HCT116 (cell line): ENCODE measurements at places on chromosomes 5 and 9. TPM values are rescaled to one million over a fixed set of nuclear protein-coding genes. Genes with fewer than 3 reads are reported as not detected.
A peak's percentile ranks its signal among the peaks of the same experiment; 100 is the strongest.

DNA sequence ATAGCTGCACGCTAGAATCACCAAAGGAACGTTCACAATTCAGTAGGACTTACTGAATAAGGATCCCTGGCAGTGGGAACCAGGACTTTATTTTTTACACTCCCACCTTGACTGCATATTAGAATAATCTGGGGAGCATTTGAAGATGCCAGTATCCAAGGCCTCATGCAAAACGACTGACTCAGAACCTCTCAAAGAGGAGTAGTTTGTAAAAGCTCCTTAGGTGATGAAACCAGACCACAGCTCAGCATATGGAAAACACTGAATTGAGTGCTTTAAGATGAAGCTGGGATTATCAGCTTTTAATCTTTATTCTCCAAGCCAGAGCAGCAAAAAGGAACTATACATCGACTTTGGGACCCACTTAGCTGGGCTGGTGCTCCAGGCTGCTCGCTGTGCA lies 288.3 kb downstream of the MLLT3 start:
- DNase-seq: no peak

GRCh38 chr5:32852535-32852934 lies 141.4 kb downstream of the NPR3 start:
- DNase-seq: no peak

GRCh38 chr5:37189355-37189754 lies 59.8 kb downstream of the CPLANE1 start:
- no peak for DNase-seq

- peak; percentile 84 for DNase-seq
Observed at GRCh38 chr5:43389679-43390329, 22.4 kb downstream of the CCL28 start.

DNA sequence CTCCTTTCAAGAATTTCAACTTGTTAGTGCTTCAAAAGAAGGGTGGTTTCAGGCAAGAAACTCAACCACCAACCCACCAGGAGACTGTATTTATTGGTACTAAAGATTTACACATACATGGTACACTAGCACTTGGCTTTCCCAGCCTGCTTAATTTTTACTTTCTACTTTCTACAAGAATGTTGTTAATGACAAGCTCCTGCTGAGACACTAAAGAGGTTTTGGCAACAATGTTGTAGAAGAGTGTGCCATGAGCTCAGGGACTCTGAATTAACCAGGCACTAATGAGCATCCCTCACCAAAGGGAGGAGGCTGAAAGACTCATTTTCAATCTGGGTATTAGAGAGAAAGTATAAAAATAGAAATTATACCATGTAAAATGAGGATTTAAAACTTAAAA lies 195.0 kb downstream of the KIAA0825 start:
- no peak for DNase-seq

- DNase-seq: no peak
Observed at GRCh38 chr9:97362777-97363545, 48.9 kb upstream of the TDRD7 start.

DNA sequence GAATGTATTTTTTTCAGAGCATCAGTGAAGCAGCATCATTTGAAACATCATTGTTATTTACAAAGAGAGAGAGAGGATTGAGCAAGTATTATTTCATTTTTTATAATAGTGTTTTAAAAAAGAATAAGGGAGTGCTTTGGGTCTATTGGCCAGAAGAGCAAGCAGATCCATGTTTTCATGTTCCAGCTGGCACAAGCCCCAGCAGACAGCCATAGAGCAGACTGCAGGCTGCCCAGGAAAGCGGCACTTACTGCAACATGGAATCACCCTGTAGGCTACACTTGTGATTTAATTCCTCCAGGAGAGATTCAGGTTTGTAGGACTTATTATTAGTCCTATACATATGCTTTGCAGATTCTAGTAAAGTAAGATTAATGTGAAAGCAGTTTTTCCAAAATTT lies 407.0 kb upstream of the GRAMD2B start:
- no peak for DNase-seq

DNA sequence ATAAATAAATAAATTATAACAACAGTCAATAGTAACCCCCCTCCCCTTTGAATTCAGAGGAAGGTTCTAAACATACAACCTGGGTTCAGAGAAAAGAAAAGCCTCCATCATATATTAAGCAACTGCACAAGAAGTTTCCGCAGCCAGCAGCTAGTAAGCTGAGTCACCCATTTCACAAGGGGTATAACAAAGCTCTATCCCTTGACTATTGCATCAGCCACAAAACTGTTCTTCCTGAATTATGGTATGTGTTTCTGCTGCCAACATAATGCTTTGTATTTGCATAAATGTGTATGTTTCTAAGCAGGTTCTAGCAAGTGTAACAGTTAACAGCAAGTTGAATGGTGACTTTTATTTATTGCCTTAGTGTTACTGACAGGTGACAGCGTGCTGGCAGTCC lies 6.8 kb upstream of the CEP120 start:
- DNase-seq: peak; percentile 23

DNA sequence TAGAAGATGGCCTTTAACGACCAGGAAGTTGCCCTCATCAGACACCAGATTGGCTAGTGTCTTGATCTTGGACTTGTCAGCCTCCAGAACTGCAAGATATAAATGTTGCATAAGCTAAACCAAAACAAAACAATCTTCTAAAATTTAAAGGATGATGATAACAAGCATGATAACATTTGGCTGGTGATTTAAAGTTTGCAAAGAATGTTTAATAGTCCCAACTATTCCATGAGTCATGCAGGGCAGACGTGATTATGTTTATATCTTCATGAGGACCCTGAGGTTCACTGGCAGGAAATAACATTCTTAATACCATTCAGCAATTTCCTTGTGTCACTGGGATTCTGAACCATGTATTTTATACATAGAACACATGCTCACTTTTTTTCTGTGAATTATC lies 319.8 kb downstream of the HCN1 start:
- DNase-seq: no peak

- DNase-seq: no peak
Observed at GRCh38 chr9:16598316-16598715, 272.2 kb downstream of the BNC2 start.

GRCh38 chr5:134004626-134005416 lies at the start of gene VDAC1:
Gene VDAC1 (minus strand): TSS chr5:134004975. CDS start chr5:133993012, 11,963 bp downstream.
- peak; percentile 56 for DNase-seq

GRCh38 chr5:155068616-155069100 lies 55.1 kb downstream of the KIF4B start:
- DNase-seq: no peak

- DNase-seq: peak; percentile 51
Observed at GRCh38 chr9:69412741-69413150, 87.7 kb downstream of the ENTREP1 start.

DNA sequence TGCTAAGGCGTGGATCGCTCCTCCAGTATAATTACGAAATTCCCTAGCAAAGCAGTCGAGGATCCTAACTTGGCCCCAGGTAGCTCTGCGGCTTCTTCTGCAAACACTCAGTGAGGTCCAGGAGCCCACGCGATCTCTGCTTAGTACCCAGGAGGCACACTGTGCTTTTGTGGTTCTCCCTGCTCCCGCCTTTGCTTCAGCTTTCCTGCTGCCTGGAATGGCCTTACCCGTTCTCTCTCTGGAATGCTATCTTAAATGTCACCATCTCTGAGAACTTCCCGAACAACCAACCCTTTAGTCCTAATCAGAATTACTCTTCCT lies 639 bp downstream of the INVS start:
- DNase-seq: peak; percentile 12

DNA sequence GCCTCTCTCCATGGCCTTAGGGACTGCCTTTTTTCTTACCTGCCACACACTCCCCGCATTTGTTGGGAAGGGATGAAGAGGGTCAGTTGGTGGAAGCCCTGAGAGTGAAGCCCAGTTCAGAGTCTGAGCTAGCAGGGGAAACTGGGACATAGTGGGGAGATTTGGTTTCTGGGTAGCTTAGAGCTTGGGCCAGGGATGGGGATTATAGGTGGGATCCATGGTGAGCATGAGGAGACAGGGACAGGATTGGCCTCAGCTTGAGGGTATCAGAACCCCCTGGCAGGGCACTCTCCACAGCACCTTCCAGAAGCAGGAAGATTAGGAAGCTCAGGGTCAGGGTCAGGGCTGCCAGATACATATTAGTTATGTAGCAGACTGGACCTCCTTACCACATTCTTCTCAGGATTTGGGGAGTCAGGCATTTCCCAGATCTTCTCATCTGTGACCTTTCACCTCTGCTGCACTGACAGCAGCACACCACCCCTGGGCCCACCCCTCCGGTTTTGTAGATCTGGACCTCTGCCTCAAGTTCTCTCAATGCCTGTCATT lies 17.9 kb downstream of the OR13J1 start:
- no peak for DNase-seq

- DNase-seq: no peak
Observed at GRCh38 chr5:50744776-50745175, 78.3 kb downstream of the PARP8 start.

DNA sequence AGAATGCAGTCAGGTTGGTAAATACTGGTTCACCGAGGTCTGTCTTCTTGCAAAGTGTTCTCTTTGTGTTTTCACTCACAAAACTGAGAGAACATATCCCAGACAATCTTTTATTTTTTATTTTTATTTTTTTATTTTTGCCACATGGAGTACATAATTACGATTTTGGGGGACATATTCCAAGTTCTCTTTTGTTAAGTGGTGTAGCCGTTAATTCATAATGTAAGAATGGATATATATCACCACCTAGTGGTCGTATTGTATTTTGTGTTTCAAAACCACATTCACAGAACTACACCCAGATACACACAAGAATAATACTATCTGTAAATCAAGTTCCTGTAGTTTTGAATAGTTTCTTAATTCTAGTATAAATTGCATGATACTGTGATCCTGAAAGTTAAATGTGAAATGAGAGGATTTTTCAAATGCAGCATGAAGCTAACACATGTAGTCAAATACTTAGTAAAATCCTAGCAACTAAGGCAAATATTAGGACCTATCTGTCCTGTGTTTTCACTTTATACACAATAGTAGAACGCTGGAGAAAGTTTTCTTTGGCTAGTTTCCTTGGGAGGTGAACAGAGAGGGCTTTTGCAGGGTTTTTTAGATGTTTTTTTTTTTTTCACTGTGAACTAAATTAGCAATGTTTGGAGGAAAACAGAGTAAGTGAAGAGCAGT lies 92.7 kb downstream of the VCAN start:
- peak; percentile 35 for DNase-seq

DNA sequence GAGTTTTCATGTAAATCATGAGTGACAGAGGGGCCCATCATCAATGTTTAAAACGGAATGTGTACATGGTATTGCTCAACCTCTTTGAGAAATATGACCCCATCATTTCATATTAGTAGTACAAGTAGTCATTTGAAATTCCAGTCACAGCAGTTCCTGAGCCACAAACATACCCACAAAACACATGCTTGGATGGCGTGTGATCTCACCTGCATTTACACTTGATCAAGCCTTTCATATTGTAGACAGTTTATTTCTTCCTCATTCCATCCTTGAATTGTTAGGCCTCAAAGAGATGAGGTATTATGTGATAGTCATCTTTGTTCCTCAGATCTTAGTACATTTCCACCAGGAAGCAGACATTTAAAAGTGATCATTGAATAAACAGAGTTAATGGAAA lies 96.8 kb upstream of the TAS2R1 start:
- DNase-seq: no peak

DNA sequence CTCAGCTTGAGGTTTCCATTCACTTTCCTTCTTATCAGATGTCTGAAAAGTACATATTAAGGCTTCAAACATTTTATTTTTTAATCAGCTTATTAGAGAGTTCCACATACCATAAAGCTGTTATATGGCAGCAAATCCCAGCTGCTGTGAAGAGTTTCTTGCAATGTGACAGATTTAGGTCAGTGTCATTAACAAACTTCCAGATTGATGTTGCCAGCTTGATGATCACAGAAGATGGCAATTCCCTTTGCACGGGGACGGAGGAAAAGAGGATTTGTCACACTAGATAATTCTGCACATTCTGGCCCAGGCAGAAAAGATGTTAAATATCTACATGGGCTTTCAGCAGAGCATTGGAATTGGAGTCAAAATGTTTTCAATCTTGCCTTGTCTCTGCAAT lies 215.8 kb downstream of the BRINP1 start:
- DNase-seq: no peak

DNA sequence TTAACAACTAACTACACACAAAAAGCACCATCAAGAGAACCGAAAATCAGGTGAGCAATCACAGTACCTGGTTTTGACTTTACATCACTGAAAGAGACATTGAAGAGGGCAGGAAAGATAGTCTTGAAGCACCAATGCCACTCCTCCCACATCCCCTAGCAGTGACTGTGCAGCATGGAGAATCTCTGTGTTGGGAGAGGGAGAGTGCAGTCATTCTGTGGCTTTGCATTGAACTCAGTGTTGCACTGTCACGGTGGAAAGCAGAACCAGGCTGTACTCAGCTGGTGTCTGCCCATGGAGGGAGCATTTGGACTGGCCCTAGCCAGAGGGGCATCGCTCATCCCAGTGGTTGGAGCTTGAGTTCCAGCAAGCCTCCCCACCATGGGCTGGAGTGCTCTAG lies 40.4 kb downstream of the C5 start:
- no peak for DNase-seq

- no peak for DNase-seq
Observed at GRCh38 chr9:128020692-128021091, 39.9 kb upstream of the EEIG1 start.

DNA sequence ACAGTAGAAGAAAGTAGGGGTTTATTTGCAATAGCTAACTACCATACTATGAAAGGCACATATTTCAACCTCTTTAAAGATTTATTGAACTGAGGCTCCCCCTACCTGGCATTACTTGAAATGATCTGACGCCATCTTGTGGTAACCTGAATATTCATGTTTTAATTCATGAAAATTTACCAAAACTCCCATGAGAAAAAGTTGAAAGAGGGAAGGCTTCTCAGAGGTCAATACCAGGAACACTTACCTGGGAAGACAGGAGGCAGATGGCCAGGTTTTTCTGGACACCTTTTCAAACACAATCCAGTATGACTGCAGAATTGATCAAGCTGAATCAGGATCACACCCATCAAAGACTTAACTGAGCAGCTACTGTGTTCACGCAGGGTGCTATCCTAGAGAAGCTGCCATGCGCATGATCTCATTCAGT lies 9.4 kb downstream of the PRELID2 start:
- DNase-seq: peak; percentile 39

The IL3 gene
- not detected for total RNA-seq

The CKS2 gene
- total RNA-seq: 242 TPM

The CCDC180 gene
- 7.9 TPM for total RNA-seq

The LOX gene
- 0.12 TPM for total RNA-seq

The RASEF gene
- 0.12 TPM for total RNA-seq

The STXBP1 gene
- total RNA-seq: 40.6 TPM

The ARHGEF28 gene
- total RNA-seq: 6.1 TPM

The KCTD16 gene
- total RNA-seq: 0.64 TPM

The FOXD4 gene
- 2.8 TPM for total RNA-seq

The KYAT1 gene
- total RNA-seq: 10.1 TPM
